ENCODE measurements at places on chromosomes 3 and 15.

GRCh38 chr15:88193415-88193814 lies 63.1 kb downstream of the NTRK3 start:
- no peak for DNase-seq

GRCh38 chr15:62469874-62470688 lies 305.0 kb upstream of the C2CD4B start:
- no peak for DNase-seq

GRCh38 chr15:87215100-87215499 lies 1041.4 kb downstream of the NTRK3 start:
- no peak for DNase-seq

- DNase-seq, result no peak
Observed at GRCh38 chr15:81224232-81224631, 27.6 kb downstream of the IL16 start.

GRCh38 chr3:128040660-128041059 lies 11.6 kb upstream of the SEC61A1 start:
- no peak for DNase-seq

GRCh38 chr15:68677996-68678395 lies 99.2 kb downstream of the CORO2B start:
- no peak for DNase-seq
